RPMI7951 (cell line): ENCODE measurements at places on chromosomes 1 and 21. TPM values are rescaled to one million over a fixed set of nuclear protein-coding genes. Genes with fewer than 3 reads are reported as not detected.
A peak's percentile ranks its signal among the peaks of the same experiment; 100 is the strongest.

DNA sequence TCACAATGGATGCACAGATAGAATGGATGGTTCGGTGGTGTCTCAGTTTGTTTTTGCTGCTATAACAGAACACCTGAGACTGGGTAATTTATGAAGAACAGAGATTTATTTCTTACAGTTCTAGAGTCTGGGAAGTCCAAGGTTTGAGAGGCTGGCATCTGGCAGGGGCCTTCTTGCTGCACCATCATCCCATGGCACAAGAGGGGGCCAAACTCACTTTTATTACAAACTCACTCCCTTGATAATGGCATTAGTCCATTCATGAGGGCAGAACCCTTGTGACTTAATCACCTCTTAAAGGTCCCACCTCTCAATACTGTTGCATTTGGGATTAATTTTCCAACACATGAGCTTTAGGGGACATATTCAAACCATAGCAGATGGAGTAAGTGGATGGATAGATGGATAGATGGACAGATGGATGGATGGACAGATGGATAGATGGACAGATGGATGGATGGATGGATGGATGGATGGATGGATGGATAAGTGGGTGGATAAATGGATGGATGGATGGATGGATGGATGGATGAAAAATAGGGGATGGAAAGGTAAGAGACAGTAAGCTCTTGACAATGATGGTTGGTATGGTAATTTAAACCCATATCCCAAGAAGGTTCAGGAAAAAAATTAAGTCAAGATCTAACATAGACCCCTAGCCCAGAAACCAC is 16.5 kb downstream of the CAMK2N1 start:
- DNase-seq = peak; percentile 39

- no peak for DNase-seq
These were observed 23.9 kb upstream of the RUNX3 start for GRCh38 chr1:24954022-24954421.

DNA sequence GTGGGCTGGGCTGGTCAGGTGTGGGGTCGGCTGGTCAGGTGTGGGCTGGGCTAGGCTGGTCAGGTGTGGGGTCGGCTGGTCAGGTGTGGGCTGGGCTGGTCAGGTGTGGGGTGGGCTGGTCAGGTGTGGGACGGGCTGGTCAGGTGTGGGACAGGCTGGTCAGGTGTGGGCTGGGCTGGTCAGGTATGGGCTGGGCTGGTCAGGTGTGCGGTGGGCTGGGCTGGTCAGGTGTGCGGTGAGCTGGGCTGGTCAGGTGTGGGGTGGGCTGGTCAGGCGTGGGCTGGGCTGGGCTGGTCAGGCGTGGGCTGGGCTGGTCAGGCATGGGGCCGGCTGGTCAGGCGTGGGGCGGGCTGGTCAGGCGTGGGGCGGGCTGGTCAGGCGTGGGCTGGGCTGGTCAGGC is 6.3 kb upstream of the FNDC10 start:
- DNase-seq = no peak

- DNase-seq = no peak
These were observed 23.9 kb upstream of the ABCA4 start for GRCh38 chr1:94144836-94145235.

- peak; percentile 93 for DNase-seq
These were observed 8.7 kb downstream of the PLA2G2D start for GRCh38 chr1:20110679-20111078.

- DNase-seq = no peak
These were observed 65.2 kb downstream of the GBP6 start for GRCh38 chr1:89429062-89429461.

- no peak for DNase-seq
These were observed 4.7 kb downstream of the IL23R start for GRCh38 chr1:67170751-67171573.

GRCh38 chr1:190196020-190196419 is 281.6 kb downstream of the BRINP3 start:
- no peak for DNase-seq

- peak; percentile 90 for DNase-seq
These were observed at the start of gene SHISA4 for GRCh38 chr1:201888282-201889089. Gene SHISA4, plus strand, starts transcription at chr1:201888898. Its CDS starts 97 bp downstream, at chr1:201888995.

DNA sequence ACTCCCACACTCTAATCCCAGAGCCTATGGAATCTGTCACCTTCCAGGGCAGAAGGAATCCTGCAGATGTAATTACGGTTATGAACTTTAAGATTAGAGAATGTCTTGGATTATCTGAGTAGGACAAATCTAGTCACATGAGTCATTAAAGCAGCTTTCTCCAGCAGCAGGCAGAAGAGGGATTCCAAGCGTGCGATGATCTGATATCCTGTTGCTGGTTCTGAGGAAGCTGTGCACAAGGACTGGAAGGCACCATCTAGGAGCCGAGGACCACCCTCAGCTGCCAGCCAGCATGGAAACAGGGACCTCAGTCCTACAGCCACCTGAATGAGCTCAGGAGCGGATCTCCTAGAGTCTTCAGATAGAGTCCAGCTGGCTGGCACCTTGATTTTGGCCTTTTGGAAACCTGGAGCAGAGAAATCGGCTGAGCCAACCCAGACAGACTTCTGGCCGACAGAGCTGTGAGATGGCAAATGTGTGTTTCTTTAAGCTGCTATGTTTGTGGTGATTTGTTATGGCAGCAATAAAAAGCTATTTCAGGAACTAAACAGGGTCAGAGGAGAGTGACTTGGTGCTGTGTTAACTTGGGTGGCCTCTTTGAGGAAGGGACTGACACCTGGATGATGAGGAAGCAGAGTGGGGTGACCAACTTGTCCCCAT is 34.5 kb downstream of the LRRN2 start:
- DNase-seq = no peak

DNA sequence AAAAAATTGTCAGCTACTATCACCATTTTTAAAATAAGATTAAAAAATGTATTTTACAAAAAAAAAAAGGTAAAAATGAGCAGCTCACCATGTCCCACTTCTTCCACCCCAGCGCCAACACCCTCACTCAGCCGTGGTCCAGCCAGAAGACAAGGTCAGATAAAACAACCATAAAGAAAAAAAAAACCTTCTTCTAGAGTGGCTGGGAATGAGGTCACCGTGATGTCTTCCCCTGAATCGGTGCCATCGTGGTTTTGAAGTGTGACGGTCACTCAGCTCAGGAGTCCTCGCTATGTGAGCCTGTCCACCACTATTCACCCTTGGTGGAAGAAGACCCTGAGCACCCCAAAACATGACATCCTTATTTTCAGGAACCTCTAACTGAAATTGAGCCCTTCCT is 38.1 kb downstream of the B3GALT5 start:
- DNase-seq = no peak

GRCh38 chr1:203229471-203230135 is at the start of gene CHIT1:
Gene CHIT1, minus strand, starts transcription at chr1:203229673. Its CDS starts 37 bp downstream, at chr1:203229636.
- no peak for DNase-seq

- no peak for DNase-seq
These were observed 16.6 kb upstream of the TMEM125 start for GRCh38 chr1:43253173-43253572.

DNA sequence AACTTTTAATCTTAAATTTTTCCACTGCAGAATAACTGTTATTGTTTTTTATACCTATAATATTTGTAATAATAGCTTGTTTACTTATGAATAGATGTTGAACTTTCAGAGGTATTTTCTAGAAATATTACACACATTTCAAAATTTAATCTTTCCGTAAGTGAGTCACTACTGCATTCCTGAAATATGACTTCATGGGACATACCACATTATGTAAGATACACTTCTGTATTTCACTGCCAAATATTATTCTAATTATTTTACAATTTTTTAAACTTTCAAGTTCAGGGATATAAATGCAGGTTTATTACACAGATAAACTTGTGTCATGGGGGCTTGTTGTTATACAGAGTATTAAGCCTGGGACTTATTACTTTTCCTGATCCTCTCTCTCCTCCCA is 2220.5 kb downstream of the NCAM2 start:
- no peak for DNase-seq

GRCh38 chr1:33633019-33633801 is 160.8 kb downstream of the ZSCAN20 start:
- peak; percentile 83 for DNase-seq

- DNase-seq = peak; percentile 33
These were observed 139.1 kb downstream of the BRINP2 start for GRCh38 chr1:177309880-177310279.

GRCh38 chr1:182909578-182909977 is 43.4 kb downstream of the SHCBP1L start:
- peak; percentile 14 for DNase-seq

DNA sequence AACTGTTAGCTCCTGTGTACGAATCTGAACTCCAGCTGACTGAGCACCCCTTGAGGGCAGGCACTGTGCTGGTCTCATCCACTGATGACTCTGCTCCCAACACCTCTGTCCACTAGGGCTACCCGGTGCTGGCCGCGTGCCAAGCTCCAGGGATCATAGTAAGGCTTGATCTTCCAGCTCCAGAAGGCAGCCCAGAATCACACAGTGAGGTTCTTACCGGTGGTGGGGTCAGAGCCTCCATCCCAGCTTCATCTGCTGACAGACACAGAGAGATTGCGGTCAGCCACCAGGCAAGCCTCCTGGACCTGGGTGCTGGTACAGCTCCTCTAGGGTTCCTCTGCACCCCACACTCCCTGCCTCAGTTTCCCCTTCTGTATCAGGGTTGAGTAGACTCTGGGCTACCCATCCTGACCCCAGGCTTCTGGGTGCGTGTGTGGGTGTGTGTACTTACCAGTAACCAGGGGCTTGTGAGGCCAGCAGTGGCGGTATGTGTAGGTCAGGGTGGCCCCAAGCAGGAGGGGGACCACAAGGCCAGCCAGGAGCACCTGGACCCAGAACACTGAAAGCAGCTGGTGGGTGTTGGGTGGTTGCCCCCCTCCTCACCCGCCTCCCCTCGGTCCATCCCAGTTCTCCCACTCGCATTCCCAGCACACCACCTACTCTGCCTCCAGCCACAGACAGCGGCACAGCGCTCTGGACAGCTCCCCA is 3.4 kb downstream of the TNFRSF25 start:
- no peak for DNase-seq

DNA sequence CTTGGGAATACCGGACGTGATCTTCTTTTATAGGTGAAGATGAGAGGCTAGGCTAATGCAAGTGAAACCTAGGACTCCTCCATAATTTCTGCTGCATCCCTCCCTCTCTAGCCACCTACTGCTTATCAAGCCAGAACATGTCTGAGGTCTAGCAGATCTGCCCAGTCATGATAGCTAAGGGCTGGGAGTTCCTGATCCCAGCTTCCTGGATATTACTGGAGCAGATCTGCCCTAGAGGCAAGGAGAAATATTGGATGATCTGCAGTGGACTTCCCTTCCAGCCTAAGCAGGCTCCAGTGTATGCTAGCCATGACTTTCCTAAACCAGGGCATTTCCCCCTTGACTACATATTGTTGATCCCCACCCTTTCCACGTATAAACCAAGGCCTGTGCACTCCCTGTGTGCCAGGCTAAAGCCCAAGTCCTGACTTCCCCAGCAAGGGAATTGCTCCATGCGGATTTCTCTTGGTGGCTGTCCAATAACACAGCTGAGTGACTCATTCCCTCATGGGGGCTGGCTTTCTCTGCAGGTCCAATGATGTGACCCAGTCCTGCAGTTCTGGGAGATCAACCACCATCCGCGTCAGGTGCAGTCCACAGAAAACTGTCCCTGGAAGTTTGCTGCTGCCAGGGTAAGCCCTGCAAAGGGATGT is 15.5 kb upstream of the SARS1 start:
- DNase-seq = peak; percentile 88

GRCh38 chr1:189212606-189213005 is 1265.1 kb downstream of the BRINP3 start:
- DNase-seq = no peak

DNA sequence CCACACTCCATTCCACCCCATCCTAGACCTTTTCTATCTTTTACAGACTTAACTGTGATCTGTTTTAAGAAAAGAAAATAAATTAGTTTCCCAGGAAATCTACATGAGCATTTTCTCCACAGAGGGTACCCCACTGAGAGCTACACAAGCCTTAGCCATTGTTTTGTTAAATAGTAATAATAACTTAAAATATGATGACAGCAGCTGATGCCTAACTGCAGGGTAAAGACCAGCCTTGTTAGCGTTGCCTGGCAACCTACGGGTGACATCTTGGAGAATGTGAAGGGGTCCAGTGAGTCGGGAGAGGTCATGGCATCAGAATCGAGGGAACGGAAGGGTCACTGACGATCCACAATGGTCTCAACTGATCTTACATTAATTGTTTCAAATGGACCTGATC is 233.2 kb upstream of the PBX1 start:
- no peak for DNase-seq

- DNase-seq = no peak
These were observed 15.8 kb downstream of the TSPAN2 start for GRCh38 chr1:115073298-115074087.

DNA sequence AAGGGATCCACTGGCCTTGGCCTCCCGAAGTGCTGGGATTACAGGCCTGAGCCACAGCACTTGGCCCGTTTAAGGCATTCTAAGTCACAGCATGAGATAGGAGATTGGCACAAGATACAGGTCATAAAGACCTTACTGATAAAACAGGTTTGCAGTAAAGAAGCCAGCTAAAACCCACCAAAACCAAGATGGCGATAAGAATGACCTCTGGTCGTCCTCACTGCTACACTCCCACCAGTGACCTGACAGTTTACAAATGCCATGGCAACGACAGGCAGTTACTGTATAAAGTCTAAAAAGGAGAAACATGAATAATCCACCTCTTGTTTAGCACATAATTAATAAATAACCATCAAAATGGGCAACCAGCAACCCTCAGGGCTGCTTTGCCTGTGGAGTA is 33.3 kb upstream of the RCC2 start:
- no peak for DNase-seq

- DNase-seq = no peak
These were observed 15.1 kb upstream of the DNAH14 start for GRCh38 chr1:224914292-224914900.

- no peak for DNase-seq
These were observed 18.4 kb downstream of the HIPK1 start for GRCh38 chr1:113947388-113948107.

DNA sequence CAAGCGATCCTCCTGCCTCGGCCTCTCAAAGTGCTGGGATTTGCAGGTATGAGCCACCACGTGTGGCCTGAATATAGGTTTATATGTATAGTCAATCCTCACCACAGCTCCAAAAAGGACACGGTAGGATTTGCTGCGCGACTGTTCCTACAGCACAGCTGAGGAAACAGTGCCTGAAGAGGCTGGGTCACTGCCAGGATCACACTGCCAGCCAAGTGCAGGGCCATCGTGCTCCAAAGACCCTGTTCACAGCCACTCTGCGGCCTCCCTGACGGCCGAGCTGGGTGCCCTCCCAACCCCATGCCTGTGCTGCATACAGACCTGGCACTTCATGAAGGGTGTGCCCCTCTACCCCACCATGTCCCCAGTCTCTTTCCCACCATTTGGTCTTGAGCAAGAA is 71.4 kb downstream of the MRPL37 start:
- DNase-seq = no peak

- DNase-seq = no peak
These were observed 67.0 kb downstream of the IVNS1ABP start for GRCh38 chr1:185250063-185250462.

Gene CHRM3
- total RNA-seq = 0.12 TPM in 1 of 2 replicates, not detected in the other

Gene DPYD
- 32.5 and 35.8 TPM in 2 replicates for total RNA-seq

Gene AQP10
- not detected in 2 replicates for total RNA-seq

Gene A3GALT2
- not detected in 2 replicates for total RNA-seq

Gene RALGPS2
- total RNA-seq = 9.2 and 18.1 TPM in 2 replicates

Gene PLA2G2A
- not detected in 2 replicates for total RNA-seq

Gene OR2L2
- not detected in 2 replicates for total RNA-seq

Gene TSPAN1
- 0.48 TPM in 1 of 2 replicates, not detected in the other for total RNA-seq

Gene PRELP
- total RNA-seq = not detected in 2 replicates

Gene APOBEC4
- total RNA-seq = not detected in 2 replicates

Gene PHTF1
- 35.3 and 38.1 TPM in 2 replicates for total RNA-seq

Gene CR2
- total RNA-seq = not detected in 2 replicates

Gene GBP4
- 0.60 and 0.78 TPM in 2 replicates for total RNA-seq

Gene COL9A2
- total RNA-seq = 0.12 and 0.68 TPM in 2 replicates

Gene ATP6V1G3
- not detected in 2 replicates for total RNA-seq

Gene UBXN10
- total RNA-seq = 0.10 and 0.12 TPM in 2 replicates

Gene SMIM34
- not detected in 2 replicates for total RNA-seq

Gene MSH4
- 0.10 TPM in 1 of 2 replicates, not detected in the other for total RNA-seq

Gene HTR6
- total RNA-seq = 0.10 TPM in 1 of 2 replicates, not detected in the other
